SW480 (cell line): ENCODE measurements at places on chromosomes 6 and 20.

- no peak for DNase-seq
These were observed 171.7 kb downstream of the CLIC5 start for GRCh38 chr6:45843848-45844521.

DNA sequence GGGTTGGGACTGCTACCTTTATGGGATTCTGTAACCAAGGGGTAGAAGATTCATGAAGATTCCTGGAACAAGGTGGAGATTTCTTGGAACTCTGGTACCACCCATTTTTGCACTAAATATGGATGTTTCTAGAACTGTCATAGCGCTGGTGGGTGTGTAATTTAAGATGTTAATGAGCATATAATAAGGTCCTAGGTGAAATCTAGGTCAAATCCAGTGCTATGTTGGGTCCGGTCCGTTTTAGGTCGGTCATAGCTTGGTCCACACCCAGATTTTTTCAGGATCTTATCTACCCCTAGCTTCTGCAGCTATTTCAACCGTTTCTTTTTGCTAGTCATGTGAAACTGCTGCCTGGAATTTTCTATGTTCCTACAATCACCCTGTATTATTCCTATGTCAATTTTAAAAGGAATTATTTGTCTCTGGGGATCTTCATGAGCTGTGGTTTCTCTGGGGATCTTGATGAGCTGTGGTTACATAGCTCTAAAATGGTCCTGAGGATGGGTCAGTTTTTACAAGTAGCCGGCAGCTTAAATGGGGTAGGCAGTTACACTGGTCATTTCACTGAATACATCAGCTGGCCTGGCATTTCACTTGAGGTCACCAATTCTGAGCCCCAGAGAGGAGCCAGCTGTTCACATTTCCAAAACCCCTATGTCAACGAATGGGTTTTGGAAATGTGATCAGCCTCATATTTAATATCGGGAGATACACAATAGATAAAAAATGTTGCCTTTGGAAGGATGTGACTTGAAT lies 652.3 kb upstream of the FLRT3 start:
- no peak for DNase-seq

DNA sequence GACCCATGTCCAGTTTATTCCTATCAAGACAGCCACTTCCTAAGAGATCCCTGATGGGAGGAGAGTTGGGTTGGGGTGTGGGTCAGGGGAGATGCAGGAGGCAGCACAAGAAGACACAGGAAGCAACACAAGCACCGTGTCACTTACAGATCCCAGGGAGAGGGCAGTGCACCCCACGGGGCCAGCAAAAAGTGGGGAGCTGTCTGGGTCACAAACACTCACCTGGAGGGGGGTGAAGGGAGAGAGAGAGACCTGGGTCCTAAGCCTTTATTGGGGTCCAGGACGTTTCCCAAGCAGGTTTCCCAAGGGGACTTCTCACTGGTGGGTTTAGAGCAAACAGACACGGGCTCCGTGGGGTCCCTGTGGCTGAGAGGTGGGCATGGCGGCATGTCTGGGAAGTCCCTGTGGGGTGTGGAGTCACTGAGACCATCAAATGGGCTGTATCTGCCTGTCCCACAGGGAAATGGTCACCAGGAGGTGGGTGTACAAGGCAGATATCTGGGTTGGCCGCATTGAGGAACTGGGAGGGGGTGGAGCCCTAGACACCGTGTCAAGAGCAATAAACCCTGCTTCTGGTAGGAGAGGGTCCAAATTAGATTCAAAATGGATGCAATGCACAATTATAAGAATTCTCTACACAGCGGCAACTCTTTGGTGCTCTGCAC lies 1.6 kb upstream of the CD93 start:
- no peak for DNase-seq

DNA sequence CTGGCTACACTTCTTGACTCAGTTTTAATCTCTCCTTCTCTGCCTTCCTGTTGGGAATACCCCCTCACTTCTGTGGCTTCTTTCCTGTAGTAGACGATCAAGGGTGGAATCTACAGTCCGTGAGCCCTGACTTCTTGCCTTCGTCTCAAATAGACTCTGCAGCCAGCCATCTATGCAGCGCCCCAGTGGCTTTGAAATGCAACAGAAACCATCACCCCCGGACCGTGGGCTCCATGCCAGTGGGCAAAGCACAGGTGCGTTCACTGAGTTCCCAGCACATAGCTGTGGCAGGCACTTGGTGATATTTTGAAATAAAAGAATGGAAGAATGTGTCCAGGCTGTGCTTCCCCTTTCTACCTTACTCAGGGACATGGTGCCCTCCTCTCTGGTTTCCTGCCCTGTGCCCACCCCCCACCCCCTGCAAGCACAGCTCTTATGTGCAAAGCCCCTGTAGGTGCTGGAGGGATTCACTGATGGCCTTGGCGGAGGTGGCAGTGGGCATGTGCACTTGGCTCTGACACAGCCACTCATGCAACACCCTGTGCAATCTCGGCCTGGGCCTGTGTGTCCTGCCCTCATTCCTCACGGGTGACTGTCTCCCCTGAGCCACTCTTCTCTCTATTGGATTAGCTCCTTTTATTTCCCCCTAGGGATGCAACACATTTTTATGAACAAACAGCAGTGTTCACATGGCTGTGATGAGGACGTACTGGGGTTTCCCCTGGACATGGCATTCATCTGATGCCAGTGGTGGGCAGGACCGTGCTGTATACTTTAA lies 5.5 kb upstream of the CDSN start:
- peak; percentile 35 for DNase-seq

DNA sequence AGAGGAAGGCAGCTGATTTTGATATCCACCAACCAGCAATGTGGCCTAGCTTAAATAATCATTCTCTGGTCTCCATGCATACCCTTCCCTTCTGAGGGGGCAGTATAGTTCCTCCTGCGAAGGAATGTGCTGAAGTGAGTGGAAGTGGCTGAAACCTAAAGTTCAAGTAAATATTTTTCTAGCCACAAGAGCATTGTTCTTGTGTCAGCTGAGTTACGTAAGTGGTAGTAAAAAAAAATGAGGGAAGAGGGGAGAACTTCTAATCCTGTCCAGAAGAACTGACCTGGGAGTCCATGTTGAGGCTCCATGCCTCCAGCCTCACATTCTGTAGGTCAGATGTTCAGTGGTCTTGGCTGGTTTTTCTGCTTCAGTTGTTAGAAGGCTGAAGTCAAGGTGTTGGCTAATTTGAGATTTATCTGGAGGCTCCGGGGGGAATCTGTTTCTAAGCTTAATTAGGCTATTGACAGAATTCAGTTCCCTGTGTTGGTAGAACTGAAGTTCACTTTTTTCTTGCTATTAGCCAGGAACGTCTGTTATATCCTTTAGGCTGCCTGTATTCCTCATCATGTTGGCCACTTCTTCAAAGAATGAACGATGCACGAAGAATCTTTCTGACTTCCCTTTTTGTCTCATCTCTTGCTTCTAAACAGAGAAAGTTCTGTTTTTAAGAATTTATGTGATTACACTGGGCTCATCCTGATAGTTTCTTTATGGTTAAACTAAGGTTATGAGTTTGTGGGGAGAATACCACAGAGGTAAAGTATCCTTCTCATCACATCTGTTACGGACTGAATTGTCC lies 207.1 kb upstream of the PRSS16 start:
- no peak for DNase-seq

- DNase-seq: peak; percentile 60
These were observed 55.9 kb upstream of the RREB1 start for GRCh38 chr6:7051780-7052442.

- DNase-seq: no peak
These were observed 195.2 kb upstream of the POU3F2 start for GRCh38 chr6:98639089-98639635.

DNA sequence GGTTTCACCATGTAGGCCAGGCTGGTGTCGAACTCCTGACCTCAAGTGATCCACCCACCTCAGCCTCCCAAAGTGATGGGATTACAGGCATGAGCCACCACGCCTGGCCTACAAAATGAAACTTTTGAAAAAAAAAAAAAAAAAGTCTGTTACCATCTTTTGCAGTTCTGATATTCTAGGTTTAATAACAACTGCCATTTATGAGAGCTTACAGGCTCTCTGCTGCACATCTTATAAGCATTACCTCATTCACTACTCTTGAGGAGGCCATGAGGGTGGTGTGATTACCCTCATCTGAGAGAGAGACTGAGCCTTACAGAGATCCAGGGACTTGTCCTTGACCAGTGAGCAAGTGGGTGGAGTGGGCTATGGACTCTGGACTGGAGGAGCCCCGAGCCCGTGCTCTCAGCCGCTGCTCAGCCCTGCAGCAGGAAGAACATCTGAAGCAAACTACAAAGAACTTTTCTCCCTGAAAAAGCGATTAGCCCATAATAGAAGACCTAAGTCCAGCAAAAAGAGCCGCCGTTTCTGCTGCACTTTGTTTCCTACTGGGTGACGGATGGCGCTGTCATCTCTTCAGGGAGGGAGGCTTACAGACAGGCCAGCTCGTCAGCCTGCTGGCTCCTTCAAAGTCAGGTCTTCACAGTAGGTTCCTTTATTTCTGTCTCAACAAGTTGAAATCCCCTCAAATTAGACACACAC lies 119.8 kb upstream of the AKAP12 start:
- DNase-seq: no peak

DNA sequence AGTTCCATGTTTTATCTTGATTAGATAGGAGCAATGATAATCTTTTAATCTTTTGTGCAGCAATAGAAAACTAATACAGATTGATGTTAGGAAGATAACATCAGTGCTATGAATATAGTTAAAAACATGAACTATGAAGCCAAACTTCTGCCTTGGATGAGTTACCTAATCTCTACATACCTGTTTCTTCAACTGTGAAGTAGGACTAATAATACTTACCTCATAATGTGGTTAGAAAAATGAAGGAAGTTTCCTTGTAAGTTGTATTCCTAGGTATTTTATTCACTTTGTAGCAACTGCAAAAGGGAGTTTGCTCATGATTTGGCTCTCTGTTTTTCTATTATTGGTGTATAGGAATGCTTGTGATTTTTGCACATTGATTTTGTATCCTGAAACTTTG lies 111.9 kb downstream of the FRK start:
- no peak for DNase-seq

GRCh38 chr6:146910611-146911010 lies 293.6 kb upstream of the STXBP5 start:
- no peak for DNase-seq

DNA sequence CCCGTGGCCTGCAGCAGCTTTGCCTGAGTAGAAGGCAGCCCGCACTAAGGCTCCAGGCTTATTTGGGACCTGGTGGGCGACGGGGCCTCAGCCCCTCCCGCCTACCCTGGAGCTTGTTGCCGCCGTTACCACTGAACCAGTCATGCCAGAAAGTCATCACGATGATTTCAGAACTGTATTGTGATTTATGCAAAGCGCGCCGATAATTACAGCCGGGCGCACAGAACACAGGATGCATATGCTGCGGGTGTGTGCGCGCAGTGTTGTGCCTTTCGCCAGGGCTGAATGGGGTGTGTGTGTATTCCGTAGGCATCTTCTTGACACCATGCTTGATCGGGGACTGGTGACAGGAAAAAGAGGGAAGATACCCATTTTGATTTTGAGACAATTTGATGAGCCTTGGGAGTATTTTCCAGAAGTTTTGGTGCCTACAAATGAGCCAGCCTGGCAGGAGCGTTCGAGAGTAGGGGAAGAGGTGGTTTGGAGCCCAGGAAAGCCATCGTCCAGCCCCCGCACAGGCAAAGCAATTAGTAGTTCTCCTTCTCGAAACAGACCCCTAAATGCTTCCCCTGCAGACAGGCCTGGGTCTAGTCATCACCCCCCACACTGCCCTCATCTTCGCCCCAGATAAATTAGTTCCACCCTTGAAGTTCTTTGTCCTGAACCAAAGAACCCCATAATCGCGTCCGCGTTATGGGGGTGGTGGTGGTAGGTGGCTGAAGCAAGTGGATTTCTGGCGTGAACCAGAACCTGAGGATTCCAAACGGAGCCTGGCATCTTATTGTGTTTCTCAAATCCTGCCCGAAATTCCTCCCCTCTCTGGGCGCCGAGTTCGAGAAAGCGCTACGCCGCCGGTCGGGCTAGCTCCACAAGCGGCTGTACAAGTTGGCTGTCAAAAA lies 1.9 kb upstream of the NR2E1 start:
- DNase-seq: no peak

DNA sequence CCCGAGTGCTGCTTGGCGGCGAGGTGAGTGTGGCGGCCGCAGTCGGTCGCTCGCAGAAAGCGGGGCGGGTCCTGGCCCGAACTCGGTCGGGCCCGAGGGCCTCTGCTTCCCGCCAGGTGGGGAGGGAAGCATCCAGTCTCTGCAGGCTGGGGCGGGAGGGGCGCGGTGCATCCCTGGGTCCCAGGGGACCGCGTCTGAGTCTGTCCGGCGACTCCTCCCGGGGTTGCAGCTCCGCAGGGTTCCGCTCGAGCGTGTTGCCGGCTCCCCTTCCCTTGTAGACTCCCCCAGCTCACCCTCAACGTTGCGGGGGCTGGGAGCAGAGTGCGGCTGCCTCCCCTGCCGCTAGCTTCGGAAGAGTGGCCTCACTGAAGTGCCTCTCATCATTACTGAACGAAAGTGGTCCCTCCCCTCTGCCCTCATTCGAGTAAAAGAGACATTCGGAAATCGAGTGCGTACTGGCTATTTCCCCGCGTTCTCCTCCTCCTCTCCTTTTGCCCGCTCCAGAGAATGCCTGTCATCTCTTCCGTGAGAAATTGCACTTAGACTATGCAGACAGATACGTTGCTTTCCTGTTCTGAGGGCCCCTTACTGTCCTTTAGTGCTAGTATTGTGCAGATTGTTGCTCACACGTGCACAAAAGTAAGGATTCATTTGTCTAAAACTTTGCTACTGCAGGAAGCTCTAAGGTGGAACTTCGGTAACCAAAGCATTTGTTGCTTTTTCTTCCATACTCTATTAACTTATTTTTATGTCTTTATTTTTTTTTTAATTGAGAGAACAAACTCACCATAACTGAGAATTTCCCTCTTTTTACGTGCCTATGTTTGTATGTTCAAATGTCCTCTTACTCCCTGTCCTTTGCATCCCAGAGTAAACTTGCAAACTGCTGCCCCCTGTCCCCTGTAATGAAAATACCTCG lies 751 bp downstream of the MAP3K4 start:
- peak; percentile 74 for DNase-seq

DNA sequence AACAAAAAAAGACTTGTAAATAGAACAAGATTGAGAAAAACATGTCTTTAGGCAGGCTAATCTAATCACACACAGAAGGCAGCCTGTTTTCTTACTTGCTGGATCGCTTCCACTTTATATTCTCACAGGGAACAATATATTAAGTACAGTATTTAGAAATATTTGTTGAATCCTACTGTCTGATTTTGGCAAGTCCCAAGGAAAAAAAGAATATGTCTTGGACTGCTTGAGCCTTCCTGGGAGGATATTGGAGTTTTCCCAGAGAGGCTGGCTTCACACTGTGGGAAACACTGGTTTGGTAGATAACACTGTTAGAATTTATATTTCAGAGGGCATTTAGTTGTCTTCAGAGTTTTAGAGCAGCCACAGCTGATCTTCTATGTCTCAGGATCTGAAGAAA lies 229.7 kb downstream of the PRL start:
- no peak for DNase-seq

DNA sequence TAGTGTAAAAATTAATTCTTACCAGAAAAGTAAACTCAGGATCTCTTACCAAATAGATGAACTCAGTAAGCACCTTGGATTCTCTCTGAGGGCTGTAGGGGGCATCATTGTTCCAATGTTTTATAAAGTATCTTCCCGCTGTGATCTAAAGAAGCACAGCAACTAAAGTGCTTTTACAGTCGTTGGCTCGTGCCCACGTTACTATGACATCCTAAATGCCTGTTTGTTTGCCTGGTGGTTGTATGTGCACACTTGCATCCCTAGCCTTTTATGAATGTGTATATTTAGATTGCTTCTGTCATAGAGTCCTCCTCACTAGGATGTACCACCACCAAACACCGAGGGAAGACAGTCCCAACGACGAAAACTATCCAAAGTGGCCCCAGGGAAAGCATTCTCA lies 34.5 kb downstream of the SLX4IP start:
- DNase-seq: peak; percentile 73

- DNase-seq: no peak
These were observed 4.3 kb downstream of the PSMG4 start for GRCh38 chr6:3263096-3263495.
